Stimulated activated CD4-positive, alpha-beta T cell treated with anti-CD3 and anti-CD28 coated beads, Interleukin-1b, Interleukin-23, amount 100 ng/mL, for 1 hour (primary cell): ENCODE measurements at places on chromosomes 5 and 9.

- DNase-seq, result no peak
Measured at GRCh38 chr9:14811844-14812243, 89.3 kb upstream of the CER1 start.

- no peak for DNase-seq
Measured at GRCh38 chr5:171688696-171689495, 96.7 kb upstream of the SMIM23 start.

- DNase-seq, result no peak
Measured at GRCh38 chr9:6449645-6450044, 36.6 kb downstream of the UHRF2 start.

- no peak for DNase-seq
Measured at GRCh38 chr9:108569624-108570023, 286.2 kb downstream of the ACTL7B start.

DNA sequence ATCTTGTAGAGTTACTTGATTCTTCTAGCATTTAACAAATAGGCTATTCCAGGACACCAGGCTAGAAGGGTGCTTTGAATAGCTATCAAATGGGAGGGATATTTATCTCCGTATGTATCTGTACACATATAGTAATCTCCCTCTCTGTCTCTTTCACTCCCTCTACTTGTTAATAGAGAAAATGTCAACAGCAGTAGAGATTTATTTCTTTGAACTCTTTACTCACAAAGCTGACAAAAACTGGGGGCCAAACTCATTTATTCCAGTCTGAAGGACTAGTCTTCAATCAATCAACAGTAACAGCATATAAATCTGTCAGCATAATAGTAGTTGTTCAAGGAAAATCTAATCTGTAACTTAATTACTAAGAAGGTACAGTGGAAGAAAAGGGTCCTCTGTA is 78.2 kb upstream of the FER start:
- no peak for DNase-seq

DNA sequence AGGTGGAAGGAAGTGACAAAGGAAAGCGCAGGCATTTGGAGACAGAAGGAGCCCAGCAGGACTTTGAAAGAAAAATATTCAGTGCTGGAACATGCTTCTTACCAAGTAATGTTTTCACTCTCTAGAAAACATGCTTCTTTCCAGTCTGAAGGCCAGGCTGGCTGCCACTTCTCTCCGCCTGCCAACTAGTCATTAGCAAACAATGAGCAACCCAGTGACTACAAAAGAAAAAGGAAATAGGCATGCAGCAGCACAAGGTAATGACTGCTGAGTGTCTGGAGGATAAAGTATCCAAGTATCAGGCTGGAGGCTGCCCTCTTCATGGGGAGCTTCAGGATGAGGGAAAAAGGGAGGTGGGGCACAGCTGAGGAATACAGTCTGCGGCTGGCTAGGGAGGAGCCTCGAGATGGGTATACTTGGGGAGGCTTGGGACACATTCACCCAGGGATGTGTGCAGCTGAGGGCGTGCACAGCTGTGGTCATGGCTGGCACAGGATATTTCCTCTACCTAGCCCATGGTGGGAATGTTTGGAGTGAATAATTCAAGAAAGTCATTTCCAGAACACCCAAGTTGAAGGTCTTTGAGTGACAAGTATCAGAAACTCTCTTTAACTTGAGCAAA is 161.5 kb upstream of the KIF2A start:
- no peak for DNase-seq

GRCh38 chr9:111284703-111285102 is 45.3 kb downstream of the OR2K2 start:
- DNase-seq, result no peak

DNA sequence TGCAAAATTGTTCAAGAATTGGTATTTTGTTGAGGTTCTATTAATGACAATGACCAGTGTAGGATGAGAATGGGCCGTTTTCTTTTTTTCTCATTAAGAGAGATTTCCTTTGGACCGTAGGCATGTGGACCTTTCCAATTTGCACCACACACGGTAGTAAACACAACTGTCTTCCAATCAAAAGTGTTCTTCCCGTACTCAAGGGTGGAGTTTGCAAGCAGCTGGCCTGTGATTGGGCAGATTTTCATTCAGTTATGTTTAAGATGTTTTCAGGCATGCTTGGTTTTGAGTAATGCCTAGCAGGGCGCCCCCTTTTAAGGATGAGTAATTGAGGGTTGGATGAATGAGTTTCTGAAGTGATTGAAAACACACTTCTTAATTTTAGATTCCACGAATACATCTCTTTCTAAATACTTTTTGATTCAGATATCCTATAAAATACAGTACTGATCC is 2.5 kb downstream of the KDM3B start:
- DNase-seq, result no peak

- DNase-seq, result no peak
Measured at GRCh38 chr9:70529833-70530232, 115.4 kb upstream of the KLF9 start.

GRCh38 chr5:125411071-125411743 is 664.8 kb upstream of the ZNF608 start:
- DNase-seq, result no peak

- DNase-seq, result no peak
Measured at GRCh38 chr5:165004175-165004574, 1498.8 kb downstream of the MAT2B start.

DNA sequence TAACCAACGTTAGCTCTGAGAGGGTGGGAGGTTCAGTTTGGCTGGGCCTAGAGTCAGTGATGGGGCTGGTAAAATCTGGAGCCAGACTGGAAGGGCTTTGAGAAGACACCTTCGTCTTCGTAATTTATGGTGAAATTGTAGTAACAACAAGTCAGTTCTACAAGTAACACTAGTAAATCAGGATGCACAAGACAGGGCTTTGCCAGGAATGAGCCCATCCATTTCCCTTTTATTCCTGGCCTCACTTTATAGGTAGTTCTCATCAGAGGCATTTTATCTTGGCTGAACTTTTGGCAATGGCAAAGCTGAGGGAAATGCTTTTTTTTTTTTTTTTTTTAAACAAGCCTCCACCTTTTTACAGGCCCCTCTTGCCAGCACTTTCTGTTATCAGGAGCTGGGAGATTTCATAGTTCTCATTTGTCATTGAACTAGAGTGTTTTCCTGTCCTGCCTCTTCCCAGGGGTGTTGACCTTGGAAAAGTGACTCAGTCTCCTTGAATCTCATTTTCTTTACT is 110.5 kb upstream of the KLF4 start:
- no peak for DNase-seq

DNA sequence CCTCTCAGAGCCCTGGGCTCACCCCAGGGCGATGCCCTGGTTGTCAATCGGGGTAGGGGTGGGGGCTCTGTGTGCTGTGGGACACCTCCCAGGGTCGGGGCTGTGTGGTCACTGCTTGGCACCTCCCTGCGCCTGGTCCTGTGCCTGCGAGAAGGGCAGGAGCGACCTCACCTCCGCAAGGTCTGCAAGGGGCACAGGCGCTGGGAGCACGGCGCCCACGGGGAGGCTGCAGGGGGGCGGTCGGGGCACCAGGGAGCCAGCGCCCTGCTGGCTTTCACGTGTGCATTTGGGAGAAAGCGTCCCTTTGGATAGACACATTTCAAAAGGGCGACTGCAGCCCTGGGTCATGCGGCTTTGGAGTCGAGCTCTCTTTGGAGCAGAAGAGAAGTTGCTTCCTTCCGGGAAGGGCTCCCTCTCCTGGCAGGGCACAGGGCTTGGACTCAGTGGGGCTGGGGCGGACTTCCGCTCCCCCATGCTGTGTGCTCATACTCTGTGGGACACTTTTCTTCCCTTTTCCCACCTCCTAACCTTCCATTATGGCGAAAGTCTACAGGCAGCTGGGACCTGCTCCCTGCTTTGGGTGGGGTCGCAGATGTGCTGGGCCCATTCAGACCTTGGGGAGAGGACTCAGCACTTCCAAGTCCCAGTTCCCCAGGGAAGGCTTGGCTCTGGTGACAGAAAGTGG is 52.9 kb upstream of the SLC28A3 start:
- no peak for DNase-seq

GRCh38 chr9:76571288-76571687 is 112.3 kb downstream of the GCNT1 start:
- no peak for DNase-seq

DNA sequence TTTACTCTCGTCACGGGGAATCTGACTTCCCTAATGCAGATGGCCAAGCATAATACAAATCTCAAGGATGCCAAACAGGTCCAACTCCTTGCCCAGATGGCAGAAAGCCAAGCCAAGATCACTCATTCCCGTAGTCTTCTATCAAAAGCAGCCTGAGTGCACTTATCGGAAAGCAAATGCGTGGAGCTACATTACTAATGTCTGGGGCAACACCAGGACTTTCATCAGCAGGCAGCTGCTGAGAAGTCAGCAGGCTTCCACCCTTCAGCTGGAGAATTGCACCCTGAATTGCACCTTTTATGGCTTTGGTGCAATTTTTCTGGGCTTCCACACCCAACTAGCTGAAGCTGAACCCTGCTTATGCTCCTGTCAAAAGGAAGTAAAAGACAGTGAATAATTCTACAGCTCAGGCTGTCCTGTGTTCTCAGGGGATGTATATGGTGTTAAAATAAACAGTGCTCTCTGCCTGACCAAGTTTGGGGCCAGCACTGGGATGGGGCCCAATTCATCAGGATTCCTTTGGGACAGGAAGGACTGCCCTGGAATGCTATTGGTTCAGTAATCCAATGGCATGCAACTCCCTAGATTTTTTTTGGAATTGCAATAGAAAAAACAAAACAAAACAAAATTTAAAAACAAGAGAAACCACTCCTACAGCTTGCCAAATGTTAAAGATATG is 92.6 kb downstream of the DPYSL3 start:
- no peak for DNase-seq

DNA sequence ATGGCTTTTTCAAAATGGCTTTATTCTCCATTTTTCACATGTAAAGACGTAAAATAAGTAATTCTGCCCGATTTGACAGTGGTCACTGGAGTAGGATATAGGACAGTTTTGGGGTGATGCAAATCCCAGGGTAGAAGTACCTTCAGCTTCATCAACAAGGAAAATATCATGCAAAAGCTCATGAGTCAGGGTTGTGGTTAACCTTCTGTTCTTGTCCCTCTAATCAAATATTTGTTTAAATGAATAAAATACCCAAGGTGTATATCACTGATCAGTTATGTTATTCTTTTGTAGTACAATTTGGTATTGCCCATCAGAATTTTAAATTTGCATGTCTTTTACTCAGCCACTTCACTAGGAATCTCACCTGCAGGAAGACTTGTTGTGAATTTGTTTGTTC is 40.0 kb downstream of the FBXL7 start:
- no peak for DNase-seq

- no peak for DNase-seq
Measured at GRCh38 chr5:115843444-115844130, 1.9 kb downstream of the AP3S1 start.

- no peak for DNase-seq
Measured at GRCh38 chr9:92234514-92234913, 59.0 kb downstream of the IARS1 start.

DNA sequence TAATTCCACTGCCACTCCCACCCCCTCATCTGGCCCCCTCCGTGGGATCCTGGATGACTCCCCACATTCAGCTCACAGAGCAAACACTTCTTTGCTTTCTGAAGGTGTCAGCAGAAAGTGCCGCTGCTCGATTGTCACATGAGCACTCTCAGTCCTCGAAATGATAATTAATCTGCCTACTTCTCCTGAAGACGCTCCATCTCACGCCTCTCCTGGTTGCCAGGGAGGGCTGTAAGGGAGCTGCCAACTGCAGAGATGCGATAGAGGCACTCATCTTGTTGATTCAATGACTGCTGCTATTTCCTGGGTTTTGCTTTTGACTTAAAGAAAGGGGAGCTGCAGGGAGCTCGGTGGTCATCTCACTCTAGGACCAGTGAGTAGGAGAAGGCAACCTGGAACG is 206.5 kb downstream of the DAB2IP start:
- no peak for DNase-seq

DNA sequence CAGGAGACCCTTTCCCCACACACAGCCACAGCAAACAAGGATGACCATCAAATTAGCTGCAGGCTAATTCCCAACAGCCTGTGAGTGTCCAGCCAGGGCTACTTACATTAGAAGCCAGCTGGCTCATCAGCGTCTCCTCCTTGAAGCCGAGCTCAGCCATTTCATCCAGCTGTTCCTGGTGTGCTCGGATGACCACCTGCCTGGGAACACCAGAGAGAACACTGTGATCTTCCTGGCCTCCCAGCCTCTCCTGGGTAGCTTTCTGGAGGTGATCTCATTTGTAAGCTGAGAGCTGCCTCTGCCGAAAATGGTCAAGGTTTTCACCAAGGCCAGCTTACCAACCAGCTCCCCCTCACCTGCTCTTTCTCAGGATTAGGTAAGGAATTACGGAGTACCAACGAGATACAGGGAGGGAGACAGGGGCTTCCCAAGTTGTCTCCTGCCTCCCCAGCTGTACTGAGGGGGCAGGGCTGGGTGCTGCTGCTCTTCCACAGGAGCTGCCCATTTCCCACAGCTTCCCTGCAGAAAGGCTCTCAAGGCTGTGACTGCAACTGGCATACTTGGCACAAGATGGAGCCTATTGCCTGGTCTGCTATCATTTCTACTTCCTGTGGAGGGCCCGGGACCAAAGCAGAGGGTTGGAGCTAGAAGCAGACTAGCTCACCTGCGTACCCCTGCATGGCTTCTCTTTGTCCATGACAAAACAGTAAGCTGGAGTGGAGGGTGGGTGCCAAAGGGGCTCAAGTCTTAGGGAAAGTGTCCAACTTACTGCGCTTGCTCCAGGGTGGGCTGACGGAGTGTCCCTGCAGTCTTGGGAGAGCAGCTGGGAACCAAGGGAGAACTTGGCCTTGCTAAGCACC is 73.9 kb downstream of the KIF24 start:
- DNase-seq, result no peak

GRCh38 chr9:131727795-131728545 is 11.9 kb downstream of the RAPGEF1 start:
- no peak for DNase-seq

DNA sequence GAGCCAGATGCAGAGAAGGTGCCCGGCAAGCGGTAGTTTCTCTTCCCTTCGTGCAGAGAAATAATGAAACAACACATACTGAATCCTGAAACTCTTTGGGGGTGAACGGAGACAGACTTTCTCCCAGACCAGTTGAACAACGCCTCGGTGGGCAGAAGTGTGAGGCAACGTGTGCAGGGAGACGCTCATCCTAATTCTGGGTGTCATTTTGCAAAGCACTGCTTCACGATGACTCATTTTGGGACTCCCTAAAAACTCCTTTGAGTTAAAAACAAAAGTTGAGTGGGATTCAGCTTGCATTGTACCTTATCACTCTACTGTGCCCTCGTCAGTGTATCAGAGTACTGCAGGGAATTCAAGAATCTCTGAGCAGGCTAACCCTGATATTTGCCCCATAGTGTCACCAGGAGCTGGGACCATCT is 3.5 kb upstream of the NEK6 start:
- DNase-seq, result no peak

GRCh38 chr5:138528208-138528607 is 14.8 kb downstream of the ETF1 start:
- DNase-seq, result no peak

GRCh38 chr5:54741711-54742110 is 224.2 kb downstream of the SNX18 start:
- no peak for DNase-seq

GRCh38 chr5:131745703-131746102 is 51.1 kb downstream of the FNIP1 start:
- DNase-seq, result no peak

GRCh38 chr9:85994191-85994590 is 53.2 kb downstream of the NAA35 start:
- no peak for DNase-seq
